ENCODE measurements at places on chromosomes 12 and 14.

- no peak for DNase-seq
These were observed 62.5 kb upstream of the PRICKLE1 start for GRCh38 chr12:42652048-42652447.

GRCh38 chr14:35412272-35413056, 7.9 kb upstream of the NFKBIA start:
- no peak for DNase-seq

DNA sequence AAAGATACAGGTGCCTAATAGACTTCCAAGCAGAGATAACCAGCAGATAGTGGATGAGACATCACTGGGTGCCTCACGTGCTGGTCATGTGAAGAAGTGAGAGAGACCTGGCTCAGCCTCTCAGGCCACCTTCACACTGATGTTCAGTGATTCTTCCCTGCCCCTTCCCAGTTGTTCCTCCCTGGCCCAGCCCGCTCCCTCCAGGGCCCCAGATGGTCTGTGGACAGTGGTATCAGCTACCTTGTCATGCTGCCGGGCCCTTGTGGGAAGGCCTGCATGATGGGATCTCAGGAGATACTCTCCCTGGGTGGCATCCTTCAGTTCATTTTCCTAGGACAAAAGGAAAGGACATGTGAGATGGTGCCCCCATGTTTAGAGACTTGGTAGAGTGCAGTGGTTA, 179.9 kb downstream of the PIWIL1 start:
- no peak for DNase-seq

DNA sequence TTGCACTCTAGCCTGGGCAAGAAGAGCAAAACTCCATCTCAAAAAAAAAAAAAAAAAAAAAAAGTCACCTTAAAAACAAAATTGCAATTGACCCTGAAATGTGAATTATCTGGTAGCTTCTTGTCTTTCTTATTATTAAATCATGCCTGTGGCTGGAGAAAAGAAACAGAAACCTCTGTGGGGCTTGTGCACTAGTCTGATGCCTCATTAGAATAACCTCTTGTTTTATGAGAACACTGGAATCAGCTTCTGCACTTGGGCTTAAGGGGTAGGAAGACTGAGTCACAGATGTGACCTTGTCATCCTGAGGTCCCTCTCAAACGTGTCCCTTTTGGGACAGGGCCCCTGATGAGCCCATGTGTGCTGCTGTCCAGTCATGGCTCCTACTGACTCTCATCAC, 237.9 kb downstream of the DACT1 start:
- no peak for DNase-seq

- peak; percentile 23 for DNase-seq
These were observed 29.3 kb downstream of the DUSP16 start for GRCh38 chr12:12533238-12533829.

GRCh38 chr14:62445570-62445969, 599.7 kb downstream of the KCNH5 start:
- DNase-seq: no peak

Data from cerebellar nuclear complex (tissue), 1 donor.